A549 treated with GW870086 at 1 μM for 4 hours (cell line): ENCODE measurements at places on chromosomes 13 and 19. TPM values are rescaled to one million over a fixed set of nuclear protein-coding genes. Genes with fewer than 3 reads are reported as not detected.

ZNF737 gene
- total RNA-seq, result 0.08 to 0.16 TPM in 2 of 5 replicates, not detected in the others

AP1M2 gene
- total RNA-seq, result 27.4 to 60.1 TPM (median 42.0 TPM) in 5 replicates

GARIN5A gene
- total RNA-seq, result 1.6 to 2.2 TPM (median 2.0 TPM) in 5 replicates

FPR2 gene
- not detected in 5 replicates for total RNA-seq

PRDX2 gene
- 0.40 to 1.1 TPM (median 0.49 TPM) in 5 replicates for total RNA-seq

ZSCAN1 gene
- total RNA-seq, result not detected in 5 replicates

LMTK3 gene
- 3.0 to 6.3 TPM (median 5.3 TPM) in 5 replicates for total RNA-seq

CRX gene
- total RNA-seq, result not detected in 5 replicates

GTF2F1 gene
- total RNA-seq, result 50.9 to 59.6 TPM (median 56.0 TPM) in 5 replicates
